Stimulated activated CD8-positive, alpha-beta memory T cell treated with anti-CD3 and anti-CD28 coated beads, Interleukin-7, amount 100 ng/mL, for 1 hour (primary cell): ENCODE measurements at places on chromosomes 11 and 22.

- no peak for DNase-seq
Measured at GRCh38 chr11:44557464-44557863, 8.0 kb upstream of the CD82 start.

- no peak for DNase-seq
Measured at GRCh38 chr11:115501502-115501892, 2.7 kb downstream of the CADM1 start.

- DNase-seq: no peak
Measured at GRCh38 chr22:39706376-39707140, 136.0 kb downstream of the CACNA1I start.

DNA sequence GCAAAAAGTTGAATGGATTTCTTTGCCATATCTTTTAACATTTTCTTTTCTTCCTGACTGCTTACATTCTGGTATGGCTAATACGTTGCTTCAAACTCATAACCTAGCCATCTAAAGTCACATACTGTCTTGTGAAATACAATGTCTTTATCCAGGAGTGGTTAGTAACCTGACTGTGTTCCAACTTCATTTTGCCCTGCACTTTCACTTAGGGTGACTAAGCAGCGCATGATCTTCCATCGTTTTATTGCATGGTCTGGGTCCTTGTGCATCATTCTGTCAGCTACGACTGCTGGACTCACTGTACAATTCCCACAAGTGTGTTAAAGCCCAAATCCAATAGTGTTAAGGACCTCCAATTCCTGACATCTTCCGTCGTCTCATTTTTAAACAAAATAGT is 403.2 kb downstream of the NTM start:
- no peak for DNase-seq

GRCh38 chr11:86698639-86699038 is 26.2 kb upstream of the ME3 start:
- DNase-seq: no peak

- DNase-seq: no peak
Measured at GRCh38 chr22:49884075-49884474, 30.4 kb downstream of the ZBED4 start.

- DNase-seq: no peak
Measured at GRCh38 chr11:112321501-112322172, 61.0 kb upstream of the PLET1 start.

DNA sequence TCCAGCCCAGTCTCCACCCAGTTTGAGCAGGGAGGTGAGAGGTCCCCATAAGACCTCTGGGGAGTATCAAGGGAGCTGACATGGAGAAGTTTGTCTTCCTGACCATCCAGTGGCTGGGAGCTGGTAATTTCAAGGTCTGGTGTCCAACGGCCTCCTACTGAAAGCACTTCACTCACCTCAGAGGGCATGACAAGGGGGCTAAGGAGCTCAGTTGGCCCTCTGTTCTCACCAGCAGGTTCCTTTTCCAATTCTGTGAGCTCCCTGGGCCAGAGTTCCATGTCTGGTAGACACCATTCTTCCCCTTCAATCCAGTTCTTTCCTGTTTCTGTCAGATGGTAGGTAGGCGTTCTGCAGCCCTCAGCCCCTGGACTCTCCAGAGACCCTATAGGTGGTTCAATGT is 3.1 kb downstream of the SELENOH start:
- no peak for DNase-seq

DNA sequence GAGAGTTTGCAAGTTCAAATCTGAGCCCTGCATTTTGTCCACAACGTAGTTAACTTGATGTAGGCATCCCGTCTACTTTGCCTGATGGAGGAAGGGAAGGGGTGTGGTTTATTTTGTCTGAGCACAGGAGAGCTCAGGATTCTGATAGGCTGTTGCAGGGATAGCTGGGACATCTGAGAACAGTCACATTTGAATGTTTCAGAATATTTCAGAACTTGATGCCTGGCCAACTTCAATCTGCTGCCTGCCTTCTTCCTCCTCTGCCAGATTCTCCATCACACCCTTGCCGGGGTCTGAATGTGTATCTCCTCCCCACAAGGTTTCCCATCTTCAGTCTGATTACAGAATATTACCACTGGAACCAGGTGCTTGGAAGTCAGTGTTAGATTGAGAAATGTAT is 51.6 kb downstream of the NTM start:
- DNase-seq: no peak

GRCh38 chr11:36478700-36479329 is 31.3 kb downstream of the TRAF6 start:
- no peak for DNase-seq

DNA sequence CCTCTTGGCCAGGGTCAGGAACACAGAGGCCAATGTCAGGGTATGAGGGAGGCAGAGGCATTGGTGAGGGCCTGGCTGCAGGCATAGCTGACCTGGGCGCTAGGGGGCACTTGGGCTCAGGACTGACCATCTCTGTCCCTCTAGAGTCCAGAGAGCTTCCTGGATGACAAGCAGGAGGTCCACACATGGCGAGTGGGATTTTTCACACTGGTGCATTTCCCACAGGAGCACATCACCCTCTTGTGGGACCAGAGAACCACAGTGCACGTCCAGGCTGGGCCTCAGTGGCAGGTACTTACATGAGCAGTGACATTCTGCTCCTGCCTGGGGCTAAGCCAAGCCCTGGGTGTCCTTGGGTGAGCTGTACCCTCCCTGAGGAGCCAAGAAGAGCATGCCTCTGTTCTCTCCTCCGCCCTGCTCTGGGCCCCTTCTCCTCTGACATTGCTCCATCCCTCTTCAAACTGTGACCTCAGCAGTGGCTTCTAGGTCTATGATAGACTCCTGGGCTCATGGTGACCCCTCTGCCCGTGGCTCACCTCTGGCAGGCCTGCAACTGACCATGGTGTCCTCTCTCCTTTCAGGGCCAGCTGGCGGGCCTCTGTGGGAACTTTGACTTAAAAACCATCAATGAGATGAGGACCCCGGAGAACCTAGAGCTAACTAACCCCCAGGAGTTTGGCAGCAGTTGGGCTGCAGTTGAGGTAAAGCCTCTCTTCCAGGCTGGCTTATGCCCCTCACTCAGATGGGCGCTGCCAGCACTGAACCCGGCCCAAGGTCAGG is 46.6 kb downstream of the OTOG start:
- no peak for DNase-seq

GRCh38 chr11:3954448-3955298 is 99.2 kb downstream of the STIM1 start:
- DNase-seq: no peak

DNA sequence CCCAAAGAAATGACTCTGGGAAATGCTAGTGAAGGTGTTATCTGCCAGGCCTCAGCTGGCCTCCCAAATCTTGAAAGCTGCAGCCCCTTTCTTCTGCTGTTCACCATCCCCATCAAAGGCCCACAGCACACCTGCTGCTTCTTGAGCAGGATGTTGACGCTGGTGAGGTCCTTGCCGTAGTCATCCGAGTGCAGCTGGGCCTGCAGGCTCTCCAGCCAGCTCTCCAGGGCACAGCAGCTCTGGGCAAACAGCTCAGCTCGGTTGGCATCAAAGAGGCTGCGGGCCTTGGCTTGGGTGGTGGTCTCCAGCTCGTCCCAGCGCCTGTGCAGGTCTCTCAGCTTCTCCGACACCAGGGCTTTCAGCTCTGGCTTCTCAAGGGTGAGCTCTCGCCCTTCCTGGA is 18.5 kb upstream of the RBM4B start:
- DNase-seq: no peak

DNA sequence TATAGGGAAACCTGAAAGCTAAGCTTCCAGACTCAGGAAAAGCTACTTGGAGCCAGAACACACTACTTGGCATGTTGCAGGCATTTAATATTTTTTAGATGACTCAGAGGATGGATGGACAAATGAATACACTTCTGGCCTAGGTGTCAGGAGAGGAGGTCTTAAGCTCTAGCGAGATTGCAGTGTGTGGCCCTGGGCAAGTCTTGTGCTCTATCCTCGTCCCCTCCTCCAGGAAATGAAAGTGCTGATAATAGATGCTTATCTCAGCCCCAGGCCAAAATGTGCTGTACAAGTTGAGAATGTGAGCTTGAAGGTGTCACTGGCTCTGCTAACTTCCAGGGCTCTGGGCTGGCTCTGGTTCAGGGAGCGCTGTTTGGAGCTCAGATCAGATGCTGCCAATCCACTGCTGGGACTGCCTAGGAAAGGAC is 136.3 kb downstream of the PKNOX2 start:
- no peak for DNase-seq
